AG20443 (cell line): ENCODE measurements at places on chromosomes 1 and 21.
A peak's percentile ranks its signal among the peaks of the same experiment; 100 is the strongest.

DNA sequence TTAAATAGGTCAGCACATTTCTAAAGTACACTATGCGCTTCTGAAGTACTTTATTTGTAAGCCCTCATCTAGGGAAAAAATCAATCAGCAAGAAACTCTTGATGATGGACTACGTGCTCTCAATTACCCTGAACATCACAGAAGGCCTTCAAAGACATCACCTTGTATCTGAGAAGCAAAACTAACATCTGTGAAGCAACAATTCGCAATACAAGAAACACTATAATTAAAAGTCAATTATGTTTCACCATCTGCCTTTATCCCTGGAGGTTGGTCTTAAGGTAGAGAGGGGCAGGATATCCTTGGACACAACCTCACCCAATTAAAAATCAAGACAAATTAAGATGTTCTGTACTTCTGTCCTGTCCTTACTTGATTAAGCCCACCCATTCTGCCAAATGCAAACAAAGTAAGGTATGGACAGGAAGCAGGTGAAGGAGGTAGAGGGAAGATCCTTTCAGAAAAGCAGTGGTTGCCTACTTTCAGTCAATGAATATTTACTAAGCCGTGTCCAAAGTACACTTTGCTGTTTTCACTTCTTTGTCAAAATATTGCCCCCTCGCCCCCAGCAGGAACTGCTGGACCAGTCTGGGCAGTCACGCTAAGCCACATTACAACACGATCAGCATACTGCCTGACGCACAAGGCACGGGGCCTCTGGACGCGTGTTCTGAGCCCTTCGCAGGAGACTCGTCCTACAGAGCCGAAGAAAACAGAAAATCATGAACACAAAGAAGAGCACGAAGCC, 887 bp downstream of the SLC19A2 start:
- DNase-seq, result peak; percentile 73

- DNase-seq, result no peak
Measured at GRCh38 chr1:95254959-95255358, 20.9 kb downstream of the RWDD3 start.

- DNase-seq, result peak; percentile 62
Measured at GRCh38 chr1:153375511-153375910, at the start of gene S100A12. S100A12 (minus strand) TSS chr1:153375621; CDS start chr1:153374592, 1,029 bp downstream.

DNA sequence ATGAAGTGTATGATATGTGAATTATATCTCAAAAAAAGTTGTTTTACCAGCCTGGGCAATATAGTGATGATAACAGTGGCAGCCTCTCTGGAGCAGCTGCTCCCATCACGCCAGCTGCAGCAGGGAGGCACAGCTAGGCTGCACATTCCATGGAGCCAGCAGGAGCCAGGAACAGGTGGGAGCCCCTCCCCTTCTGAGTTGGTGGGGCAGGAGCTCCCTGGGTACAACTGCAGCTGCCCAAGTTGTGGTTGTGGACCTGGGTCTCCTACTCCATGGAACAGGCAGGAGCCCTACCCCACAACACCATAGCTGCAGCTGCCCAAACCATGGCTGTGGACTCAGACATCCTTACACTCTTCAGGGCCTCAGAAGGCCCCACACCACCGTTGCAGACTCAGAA, 21.7 kb upstream of the FNBP1L start:
- no peak for DNase-seq

- no peak for DNase-seq
Measured at GRCh38 chr1:230100932-230101331, 33.9 kb downstream of the GALNT2 start.

DNA sequence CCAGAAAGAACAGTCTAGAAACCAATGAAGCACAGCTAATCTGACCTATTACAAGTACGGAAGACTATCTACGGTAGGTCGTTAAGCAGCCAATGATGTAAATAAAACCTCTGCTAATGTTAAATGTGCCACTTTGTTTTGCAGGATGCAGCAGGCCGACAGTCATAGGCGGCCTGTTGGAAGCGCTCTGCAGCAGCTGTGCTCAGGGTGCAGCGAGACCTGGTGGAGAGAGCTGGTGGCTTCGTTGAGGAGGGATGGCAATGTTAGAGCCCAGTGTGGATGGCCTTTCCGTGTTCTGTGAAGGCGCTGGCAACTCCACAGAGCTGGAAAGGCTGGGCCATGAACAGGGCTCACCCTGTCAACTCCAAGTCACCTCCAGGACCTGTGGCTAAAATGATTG, 87.3 kb downstream of the PCP4 start:
- no peak for DNase-seq

DNA sequence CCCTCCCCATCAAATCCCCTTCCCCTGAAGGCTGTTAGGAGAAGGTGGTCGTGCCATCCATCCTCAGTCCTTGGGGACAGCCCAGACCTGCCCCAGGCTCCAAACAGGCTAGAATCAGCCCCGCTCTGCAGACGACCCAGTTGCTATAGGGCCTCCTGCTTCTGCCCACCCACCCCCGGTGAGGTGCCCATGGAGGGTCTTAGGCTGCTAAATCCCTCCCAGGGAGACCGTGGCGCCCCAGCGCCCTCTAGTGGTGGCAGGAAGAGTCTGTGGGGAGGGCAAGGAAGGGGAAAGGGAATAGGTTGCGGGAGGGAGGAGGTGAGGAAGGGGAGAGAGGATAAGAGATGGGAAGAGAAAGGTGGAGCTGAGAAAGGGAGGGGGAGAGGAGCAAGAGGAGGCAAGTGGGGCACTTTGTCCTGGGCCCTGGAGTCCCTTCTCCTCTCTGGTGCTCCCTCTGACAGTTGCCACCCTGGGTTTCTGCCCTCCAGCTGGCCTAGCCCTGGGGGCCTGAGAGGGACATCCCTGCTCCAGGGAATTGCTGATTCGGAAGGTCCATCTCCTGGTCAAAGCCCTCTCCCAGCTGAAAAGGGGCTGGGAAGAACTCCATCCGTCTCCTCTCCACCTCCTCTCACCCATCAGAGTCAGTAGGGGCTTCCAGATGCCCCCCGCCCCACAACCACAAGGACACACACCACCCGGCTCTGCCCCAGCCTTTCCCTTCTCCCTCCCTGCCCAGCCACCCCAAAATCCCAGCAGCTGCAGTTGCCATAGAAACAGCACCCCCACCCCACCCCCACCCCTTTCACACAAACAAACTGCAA, 55.4 kb downstream of the CAMK2N1 start:
- DNase-seq, result peak; percentile 60

- no peak for DNase-seq
Measured at GRCh38 chr1:239826211-239826610, 265.5 kb upstream of the FMN2 start.

DNA sequence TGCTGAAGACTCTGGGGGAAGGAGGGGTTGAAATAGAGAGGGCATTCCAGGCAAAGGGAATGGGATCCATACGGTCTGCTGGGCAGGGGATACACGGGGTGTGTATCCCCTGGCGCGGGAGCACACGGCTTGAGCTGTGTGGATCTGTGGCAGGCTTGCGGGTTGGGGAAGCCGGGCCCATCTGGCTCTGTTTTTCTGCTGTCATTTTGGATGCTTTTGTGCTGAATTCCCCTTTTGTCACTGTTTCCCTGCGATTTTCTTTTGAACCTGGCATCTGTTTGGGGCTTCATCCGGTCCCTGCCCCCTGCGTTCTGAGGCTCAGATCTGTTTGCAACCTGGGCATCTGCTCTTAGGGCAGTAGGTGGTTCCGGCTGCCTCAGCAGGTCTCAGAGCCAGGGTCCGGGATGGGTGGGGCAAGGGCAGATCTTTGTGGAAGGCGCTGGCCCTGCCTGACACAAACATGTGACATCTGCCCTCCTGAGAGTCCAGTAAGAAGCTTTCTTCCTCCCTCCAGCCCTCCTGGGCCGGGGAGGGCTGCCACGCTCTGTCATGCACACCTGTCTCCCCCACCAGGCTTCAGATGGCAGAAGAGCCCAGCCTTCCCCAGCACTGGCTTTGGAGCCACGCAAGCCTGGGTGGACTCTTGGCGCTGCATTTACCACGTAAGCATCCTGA, 84.0 kb downstream of the IGSF21 start:
- no peak for DNase-seq

GRCh38 chr21:44420416-44421205, 34.7 kb upstream of the LRRC3 start:
- DNase-seq, result no peak

- DNase-seq, result peak; percentile 80
Measured at GRCh38 chr1:222909586-222909985, 94.7 kb downstream of the DISP1 start.

GRCh38 chr1:62484824-62485468, 48.1 kb downstream of the USP1 start:
- DNase-seq, result no peak

DNA sequence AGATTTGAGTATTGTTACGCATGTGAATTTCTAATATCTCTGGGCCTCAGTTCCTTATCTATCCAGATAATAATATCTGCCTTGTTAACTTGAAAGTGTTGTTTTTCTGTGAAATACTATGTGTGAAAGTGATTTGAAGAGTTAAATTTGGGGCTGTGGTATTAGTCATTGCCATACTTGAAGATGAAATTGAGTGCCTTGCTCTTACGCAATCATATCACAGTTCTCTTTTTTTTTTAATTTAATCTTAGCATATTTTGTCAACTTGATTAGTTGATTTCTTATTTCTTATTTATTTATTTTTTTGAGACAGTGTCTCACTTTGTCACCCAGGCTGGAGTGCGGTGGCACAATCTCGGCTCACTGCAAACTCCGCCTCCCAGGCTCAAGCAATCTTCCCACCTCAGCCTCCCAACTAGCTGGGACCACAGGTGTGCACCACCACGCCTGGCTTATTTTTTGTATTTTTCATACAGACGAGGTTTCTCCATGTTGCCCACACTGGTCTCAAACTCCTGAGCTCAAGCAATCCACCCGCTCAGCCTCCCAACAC, 31.0 kb downstream of the AGO4 start:
- peak; percentile 29 for DNase-seq

- DNase-seq, result no peak
Measured at GRCh38 chr1:175514387-175514953, 228.9 kb downstream of the TNR start.

DNA sequence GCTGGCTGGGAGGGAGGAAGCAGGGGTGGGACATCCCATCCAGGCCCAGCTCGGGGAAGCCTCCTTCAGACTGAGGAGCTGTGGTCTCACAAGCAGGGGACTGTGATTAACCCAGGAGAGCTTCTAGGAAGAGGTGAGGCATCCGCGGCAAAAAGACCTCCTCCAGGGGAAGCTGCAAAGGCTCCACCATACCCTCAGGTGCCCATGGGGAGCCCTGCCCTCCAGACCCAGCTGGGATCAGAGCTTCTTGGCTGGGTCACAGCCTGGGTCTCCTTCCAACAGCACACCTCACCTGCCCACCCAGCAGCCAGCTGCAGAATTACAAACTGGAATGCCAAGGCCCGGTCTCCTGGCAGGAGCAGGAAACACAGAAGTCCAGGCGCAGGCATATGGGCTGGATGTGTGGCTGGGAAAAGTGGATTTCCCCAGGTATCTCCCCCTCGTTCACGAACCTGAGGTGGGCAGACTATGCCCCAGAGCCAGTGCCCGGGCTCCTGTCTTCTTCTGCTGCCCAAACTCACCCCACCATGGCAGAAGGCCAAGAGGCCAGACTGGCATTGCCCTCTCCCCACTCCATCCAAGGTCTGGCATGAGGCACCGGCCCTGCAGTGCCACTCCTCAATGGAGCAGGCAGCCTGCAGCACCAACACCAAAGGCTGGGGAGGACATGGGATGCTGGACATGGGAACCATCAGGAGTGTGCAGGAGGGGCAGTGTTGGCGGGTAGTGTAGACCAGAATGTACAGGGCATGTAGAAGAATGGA, 15.4 kb upstream of the ARF1 start:
- DNase-seq, result no peak

DNA sequence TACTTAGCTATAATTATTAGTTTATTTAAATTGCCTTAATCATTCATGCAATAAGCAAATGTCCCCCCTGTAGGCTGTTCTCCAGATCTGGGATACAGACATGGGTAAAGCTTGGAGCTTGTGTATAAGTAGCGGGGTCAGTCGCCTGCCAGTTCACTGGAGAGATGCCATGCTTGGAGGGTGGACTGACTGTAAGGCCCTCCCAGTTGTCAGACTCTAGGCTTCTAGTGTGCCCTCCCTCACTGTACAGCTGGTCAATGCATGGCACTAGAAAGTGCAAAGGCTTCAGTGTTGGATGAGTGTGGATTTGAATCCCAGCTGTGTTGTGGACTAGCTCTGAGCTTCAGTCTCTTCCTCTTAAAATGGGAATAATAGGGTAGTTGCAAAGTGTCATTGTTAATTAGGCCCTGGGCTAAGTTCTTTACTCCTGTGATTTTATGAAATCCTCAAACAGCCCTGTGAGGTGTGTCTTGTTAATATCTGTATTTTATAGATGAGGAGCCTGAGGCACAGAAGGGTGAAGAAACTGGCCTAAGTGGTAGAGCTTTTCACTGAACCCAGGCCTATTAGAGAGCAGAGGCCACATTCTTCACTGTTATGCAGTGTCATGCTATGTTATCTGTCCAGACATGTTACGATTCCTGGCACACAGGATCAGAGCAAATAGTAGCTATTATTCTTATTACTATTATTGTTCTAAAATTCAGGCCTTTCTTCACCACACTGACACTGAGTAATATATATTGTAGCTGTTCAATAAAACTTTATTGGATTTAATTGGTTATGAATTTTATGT, 85.9 kb downstream of the ROR1 start:
- DNase-seq, result no peak

GRCh38 chr21:41236352-41236973, 68.5 kb downstream of the BACE2 start:
- no peak for DNase-seq

DNA sequence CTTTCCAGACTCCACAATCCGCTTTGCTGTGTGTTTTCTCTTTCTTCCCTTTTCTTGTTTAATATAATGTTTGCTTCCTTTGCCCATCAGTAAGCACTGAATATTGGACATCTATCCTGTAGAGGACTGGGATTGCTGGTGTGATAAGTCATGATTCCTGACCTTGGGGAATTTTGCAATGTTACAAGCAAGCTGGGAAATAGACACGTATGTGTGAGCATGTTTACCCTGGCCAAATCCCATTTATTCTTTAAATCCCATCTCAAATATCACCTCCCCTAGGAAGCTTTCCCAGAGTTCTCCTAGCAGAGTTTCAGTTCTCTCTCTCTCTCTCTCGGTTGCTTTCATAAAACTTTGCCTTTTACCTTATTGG, 155.3 kb downstream of the ROR1 start:
- no peak for DNase-seq

DNA sequence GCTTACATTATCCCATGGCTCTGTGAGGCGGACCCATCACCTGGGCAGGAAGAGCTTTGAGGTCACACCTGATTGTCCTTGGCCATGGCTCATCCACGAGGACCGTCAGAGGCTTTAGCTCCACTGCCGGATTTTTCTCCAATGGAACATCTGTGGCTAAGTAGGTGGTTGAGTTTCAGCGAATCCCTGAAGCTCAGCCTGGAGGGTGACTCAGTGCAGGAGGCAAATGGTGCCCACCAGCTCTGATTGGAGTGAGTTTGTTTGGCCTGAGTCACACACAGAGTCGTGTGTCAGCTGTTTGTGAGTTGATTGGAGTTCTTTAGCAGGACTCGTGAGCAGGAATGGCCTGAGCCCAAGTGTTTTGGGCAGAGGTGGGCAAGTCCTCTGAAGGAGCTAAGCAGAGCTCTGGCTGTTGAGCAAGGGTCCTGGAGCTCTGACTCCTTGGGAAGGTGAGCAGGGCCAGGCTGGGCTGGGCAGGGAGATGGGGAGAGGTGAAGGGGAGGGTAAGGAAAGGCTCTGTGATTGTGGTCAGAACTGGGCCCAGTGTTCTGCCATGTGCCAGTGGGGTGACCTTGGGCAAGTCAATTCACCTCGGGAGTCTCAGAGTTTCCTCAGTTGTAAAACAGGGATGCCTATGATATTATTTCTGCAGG, 2.0 kb downstream of the SLC6A17 start:
- DNase-seq, result peak; percentile 73

- DNase-seq, result no peak
Measured at GRCh38 chr1:59718989-59719360, 95.8 kb upstream of the HOOK1 start.
